Common myeloid progenitor, CD34-positive (primary cell): ENCODE measurements at places on chromosomes 2 and 18.
A peak's percentile ranks its signal among the peaks of the same experiment; 100 is the strongest.

GRCh38 chr2:183993052-183993451 lies 605.3 kb upstream of the ZNF804A start:
- no peak for DNase-seq

- no peak for DNase-seq
Observed at GRCh38 chr2:160288324-160288723, 88.3 kb upstream of the ITGB6 start.

- DNase-seq, result no peak
Observed at GRCh38 chr18:56678836-56679565, 27.8 kb downstream of the WDR7 start.

GRCh38 chr18:21262979-21263378 lies 20.9 kb downstream of the GREB1L start:
- DNase-seq, result no peak

DNA sequence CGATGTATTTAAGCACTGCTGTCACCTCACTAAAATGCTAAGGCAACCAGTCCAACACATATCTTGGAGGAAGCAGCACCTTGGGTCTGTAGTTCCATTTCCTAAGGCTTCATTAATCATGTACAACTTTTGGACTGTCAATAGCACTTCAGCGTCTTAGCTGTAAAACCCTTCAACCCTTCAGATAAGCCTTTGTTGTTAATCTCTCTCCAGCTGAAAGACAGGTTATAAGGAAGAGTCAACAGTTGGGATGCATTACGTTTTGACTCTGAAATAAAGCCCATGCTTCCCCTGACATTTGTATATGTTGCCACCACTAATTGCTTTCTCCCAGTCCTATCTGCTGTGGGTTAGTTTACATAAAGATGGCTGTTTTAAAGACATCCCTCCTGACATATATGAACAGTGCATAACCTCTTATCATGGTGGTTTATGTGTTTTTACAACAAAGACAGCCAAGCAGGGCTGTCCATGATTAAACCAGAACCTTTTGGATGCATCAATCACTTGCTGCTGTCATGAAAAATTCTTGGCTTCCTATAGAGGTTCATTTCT lies 81.5 kb downstream of the EPHA4 start:
- no peak for DNase-seq

GRCh38 chr2:181374781-181375675 lies 82.2 kb upstream of the ITGA4 start:
- no peak for DNase-seq

GRCh38 chr2:58006256-58006951 lies 40.2 kb upstream of the VRK2 start:
- DNase-seq, result no peak

GRCh38 chr2:200225951-200226350 lies 80.5 kb upstream of the SPATS2L start:
- no peak for DNase-seq

GRCh38 chr2:126990605-126991532 lies 92.2 kb downstream of the TEX51 start:
- DNase-seq, result peak; percentile 27

DNA sequence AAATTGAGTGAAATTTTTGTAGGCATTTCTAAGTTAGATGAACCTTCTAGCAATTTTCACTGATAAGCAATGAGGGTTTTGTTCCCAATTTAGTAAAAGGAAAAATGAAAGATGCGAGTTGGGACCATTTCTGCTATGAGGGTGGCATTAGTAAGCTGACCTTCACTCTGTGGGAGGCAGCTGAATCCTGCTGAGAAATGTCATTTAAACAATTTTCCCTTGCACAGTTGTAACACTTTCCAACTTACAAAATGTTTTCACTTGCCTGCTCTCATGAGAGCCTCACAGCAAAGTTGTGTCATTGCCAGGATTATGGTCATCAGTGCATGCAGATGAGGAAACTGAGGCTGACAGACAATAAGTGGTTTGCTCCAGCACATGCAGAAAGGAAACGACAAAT lies 527.7 kb downstream of the TNS1 start:
- DNase-seq, result no peak

DNA sequence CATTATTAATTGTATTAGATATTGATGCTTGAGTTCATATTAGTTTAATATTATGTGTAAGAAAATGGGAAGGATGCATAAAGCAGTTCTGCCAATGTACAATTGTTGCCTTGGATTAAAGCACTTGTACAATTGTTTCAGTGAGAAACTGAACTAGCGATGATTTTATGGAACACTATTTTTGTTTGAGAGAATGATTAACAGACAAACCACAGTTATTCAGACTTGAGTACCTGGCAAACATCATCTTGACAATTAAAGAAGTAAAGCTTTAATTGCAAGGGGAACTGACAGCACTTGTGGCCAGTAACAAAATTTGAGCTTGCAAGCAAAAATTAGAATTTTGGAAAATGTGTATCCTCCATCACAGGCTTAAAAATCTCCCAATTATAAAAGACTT lies 214.3 kb downstream of the RIT2 start:
- no peak for DNase-seq

GRCh38 chr2:44295633-44296359 lies 20.5 kb downstream of the SLC3A1 start:
- DNase-seq, result peak; percentile 6

DNA sequence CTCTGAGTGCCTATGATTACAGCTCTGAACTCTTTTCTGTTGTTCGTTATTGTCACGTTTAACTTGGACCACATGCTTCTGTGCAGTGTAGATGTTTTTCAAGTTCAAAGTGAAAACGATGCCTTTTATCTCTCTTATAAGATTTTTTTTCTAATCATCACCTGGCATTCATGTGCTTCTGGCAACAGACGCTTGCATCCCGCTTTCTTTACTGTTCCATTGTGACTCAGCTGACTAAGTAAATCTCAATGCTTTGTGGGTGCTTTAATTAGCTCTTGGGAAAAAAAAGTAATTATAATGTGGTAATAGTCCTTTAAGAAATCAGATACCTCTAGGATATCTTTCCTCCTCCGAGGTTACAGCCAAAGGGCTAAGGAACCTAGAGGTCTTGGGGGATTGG lies 31.2 kb upstream of the RMP24 start:
- DNase-seq, result no peak

DNA sequence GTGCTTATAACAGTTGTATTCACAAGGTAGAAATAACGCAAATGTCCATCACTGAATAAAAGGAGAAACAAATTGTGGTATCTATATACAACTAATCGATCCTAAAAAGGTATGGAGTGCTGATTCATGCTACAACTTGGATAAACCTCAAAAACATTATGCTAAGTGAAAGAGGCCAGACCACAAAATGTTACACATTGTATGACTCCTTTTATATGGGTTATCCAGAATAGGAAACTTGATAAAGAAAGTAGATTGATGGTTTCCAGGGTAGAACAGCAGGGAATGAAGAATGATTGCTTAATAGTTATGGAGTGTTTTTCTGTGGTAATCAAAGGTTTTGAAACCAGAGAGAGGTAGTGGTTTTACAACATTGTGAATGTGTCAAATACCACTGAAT lies 432.2 kb upstream of the TRIB2 start:
- no peak for DNase-seq

DNA sequence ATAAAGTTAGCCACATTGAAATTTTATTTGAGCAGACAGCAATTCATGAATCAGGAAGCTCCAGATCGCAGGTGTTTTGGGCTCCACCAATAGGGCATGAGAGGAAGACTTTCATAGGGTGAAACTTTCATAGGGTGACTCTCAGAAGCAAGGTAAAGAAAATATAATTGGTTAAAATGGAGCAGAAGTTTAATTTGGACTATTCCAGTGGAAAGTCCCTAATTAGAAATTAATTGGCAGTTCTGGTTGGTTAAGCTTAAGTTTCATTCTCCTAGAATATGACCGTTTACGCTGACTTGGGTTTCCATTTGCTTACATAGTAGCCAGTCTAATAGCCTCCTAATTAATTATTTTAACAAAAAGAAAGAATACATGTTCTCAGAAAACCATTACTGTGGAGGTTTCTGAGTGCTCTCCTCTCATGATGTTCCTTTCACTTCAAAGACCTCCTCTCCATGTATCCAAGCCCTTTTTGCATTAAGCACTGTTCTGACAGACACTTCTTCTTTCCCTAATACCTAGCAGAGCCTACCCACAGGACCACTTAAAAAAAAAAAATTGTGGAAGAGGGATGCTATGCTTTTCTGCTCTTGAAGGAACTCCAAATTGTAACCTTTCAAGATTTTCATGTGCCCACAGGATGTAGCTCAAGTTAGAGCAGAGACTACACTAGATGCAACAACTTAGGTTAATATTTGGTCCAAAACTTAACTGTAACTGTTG lies 99.1 kb downstream of the MREG start:
- DNase-seq, result no peak

DNA sequence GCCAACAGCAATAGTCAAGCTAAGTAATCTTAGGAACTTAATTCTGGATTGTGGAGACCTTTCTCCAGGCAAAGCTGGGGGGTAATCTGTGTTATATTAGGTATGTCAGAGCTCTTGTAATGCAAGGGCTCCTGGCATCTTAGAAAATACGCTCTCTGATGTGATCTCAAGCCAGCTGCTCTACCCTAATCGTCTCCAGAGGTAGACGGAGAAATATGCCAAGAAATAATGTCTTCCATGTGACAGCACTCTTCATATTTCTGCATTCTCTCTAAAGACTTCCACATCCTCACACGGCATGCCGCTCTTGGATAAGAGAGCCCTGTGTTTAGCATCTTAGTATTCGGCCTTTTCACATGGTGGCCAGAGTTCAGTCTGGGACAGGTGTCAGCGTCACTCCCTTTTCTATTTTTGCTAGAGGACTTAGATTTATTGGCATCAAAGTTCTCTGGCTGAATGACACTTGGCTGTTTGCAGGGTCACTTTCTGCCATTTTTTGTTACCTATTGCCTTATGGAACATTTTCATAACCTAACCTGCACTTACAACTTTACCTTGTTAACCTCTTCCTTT lies 25.2 kb downstream of the CAPN13 start:
- DNase-seq, result no peak

DNA sequence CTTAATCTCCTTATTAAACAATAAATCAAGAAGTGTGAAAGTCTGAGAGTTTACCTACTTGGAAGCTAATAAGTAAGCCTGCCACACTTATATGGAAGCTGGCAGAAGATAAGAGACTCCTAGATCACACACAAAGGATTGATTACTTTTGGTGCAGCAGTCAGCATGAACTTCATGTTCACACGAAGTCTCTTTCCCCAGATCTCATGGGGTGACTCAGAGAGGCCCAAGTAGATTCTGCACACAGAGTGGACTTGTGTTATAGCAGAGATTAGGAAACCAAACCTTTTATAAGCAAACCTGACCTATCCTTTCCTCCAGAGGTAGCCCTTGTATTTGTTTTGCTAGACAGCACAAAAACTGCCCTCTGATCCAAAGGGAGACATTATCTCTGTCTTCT lies 9.9 kb upstream of the GAREM1 start:
- no peak for DNase-seq

DNA sequence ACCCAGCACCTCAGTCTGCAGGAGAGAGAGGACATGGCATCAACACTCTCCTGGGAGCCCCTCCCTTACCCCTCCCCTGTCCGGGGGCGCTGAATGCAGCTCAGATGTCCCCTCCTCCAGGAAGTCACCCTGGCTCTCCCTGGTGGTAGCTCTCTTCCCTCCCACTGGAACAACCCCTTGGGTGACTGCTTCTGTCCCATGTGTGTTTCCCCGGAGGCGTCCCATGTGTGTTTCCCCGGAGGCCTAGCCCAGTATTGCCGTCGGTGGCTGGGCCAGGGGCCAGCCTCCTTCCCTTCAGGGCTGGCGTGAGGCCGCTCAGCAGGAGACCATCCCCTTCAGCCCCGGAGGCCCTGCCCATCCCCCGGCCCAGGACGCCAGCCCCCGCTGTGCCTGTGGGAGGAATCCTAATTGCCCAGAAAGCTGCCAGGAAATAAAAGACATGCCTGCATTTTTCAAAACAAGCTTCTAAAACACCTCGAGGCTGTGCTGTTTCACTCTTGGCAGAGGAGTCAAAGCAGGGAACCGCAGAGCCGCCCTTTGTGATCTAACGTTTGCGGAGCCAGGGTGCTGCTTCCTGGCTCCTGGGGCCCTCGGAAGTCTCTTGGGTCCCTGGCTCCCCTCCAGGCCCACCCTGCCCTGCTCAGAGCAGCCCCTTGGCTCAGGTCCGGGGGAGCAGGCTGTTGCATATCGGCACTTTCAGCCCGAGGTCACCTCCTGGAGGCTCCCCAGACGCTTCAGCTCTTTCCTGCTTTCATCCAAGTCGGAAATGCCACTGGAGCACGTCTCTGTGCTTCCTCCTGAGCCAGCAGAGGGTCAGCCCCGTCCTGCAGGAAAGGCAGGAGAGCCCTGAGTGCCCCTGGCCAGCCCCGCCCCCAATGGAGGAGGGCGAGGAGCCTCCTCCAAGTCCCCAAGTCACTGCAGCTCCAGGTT lies 11.4 kb downstream of the SNED1 start:
- DNase-seq, result peak; percentile 36

DNA sequence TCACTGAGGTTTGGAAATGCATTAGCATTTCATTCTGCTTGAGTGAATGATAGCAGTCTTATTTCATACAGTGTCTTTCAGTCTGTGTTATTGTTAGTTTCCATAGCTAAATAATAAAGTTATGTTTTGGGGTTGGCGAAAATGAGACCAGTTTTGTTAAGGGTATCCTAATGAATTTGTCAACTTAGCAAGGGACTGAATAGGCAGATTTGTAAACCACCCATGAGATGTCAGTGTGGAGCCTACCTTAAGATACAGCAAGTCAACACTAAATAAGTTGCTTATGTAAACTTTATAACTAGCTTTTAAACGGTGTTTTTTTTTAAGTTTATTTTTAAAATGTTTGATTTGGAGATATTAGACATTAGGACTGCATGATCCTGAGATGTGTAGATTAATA lies 11.9 kb downstream of the NAPG start:
- DNase-seq, result no peak

DNA sequence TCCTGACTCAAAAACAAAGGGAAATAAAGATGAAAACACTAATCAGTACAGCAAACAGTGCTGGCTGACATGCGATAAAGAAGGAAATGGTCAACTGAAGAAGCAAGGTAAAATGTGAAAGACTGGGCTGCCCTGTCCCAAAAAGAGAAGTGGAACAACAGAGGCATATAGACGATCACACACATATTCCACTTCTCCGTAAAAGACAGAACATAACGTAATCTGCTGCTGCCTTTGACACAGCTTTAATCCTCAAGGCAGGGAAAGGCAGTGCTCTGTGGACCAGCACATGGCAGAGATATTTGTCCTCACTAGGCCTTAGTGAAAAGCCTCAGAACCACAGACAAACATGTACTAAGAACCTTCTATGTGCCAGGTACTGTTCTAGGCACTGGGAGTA lies 24.3 kb upstream of the REL start:
- no peak for DNase-seq

DNA sequence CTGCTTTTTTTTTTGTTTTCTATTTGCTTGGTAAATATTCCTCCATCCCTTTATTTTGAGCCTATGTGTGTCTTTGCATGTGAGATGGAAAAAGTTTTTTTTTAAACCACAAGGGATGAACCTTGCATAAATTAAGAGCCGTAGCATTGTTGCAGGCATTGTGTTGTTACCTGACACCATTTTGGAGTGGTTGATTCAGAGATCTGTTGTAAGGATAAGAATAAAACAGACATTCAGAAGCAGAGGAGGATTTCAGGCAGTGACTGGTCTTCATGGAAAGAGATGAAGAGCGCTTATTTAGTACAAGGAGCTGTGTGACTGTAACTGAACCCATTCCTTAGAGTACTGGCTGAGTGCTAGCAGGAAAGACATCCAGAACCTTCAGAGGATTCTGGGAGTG lies 101.2 kb downstream of the LTBP1 start:
- DNase-seq, result no peak

- no peak for DNase-seq
Observed at GRCh38 chr2:166449439-166449838, 44.6 kb downstream of the SCN7A start.

- DNase-seq, result peak; percentile 36
Observed at GRCh38 chr2:160207804-160208654, 8.0 kb upstream of the ITGB6 start.

- no peak for DNase-seq
Observed at GRCh38 chr2:69585855-69586555, 57.5 kb downstream of the AAK1 start.
